ENCODE measurements at places on chromosomes 2 and 18.

DNA sequence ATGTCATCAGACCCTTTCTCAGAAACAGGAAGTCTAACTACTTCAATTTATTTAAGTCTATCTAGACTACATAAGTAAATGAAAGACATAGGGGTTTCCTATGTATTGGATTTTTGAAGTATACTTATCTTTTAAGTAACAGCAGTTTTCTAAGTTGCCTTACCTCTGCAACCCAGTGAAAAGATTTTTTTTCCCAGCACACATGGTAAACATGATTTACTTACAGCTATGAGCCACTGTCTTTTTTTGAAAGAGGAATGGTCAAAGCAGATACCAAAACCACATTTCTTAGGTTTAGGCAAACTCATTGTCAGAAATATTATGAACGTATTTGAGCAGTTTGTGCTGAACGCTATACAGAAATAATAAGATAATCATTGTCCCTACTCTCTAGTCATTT is 78.7 kb upstream of the OTX1 start:
- no peak for DNase-seq

- no peak for DNase-seq
These were observed 3.0 kb upstream of the GAREM2 start for GRCh38 chr2:26169681-26170414.

GRCh38 chr2:224069172-224069571 is 30.1 kb upstream of the SERPINE2 start:
- no peak for DNase-seq

DNA sequence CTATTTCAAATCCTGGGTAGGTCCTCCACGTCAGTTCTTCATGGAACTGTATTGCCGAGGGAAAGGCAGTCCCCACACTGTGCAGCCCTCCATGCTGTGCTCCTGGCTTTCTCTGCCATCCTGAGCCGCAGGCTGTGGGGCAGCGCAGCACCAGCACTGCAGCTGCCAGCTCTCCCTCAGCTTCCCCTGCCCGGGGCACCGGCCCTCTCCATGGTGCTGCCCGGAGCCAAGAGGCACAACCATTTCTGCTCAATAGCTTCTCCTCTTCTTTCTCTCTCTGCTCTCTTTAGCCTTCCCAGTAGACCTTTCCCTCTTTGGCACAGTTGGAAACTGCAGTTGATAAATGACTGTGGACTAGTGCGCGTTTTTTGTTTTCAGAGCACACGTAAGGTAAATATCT is 12.1 kb downstream of the ANKRD23 start:
- DNase-seq: no peak

DNA sequence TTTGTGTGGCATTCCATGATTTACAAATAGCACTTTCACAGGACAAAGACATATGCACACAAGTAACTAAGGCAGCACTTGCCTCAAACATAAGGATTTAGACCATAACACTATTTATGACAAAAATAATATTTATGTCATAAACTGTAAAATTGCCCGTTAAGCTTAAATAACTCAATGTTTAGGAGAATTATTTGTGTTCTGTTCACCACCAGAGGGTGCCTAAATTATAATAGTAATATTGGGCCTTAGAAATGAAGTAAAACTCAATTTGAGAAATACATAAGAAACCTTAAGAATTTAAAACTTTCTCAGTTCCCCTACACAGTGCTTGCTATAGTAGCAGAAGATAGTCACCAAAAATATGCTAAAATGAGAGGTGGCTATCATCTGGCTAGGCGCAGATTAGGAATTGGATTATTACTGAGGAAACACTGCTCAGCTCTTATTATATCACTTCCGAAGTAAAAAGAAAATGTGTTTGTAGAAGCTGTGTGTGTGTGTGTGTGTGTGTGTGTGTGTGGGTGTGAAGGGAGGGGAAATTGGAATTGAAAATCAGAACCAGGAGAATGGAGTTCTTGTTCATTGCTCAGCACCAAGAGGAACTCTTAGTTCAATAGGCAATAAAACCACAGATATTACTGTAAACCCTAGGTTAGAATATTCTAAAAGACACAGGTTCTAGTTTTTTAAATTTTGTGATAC is 4.9 kb upstream of the CHN1 start:
- no peak for DNase-seq

DNA sequence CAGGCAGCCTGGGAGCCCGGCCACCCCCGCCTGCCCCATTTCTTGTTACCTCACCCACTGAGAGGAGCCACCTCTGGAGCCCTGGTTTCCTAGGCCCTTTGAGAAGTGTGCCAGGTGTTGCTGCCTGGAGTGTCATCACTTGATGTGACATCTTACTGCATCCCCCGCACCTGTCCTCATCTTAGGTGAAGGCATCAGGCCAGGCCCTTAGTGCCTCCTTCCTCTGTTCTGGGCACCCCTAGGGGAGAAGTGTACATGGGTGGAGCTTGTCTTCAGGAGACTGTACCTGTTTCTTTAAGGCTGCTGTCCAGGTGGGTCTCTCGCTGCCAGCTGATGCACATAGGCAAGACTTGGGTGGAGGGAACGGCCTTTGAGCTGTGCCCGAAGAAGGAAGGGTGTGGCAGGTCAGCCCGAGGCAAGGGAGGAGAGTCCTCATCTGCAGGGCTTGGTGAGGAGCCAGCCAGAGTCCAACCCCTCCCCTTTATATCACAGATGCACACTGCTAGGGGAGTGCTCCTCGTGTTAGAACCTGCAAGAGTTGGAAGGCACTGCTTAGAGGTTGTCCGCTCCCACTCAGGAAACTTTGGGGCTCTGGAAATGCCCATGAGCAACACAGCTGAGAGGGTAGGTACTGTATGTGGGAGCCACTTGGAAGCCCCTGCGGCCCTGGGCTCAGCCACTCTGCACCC is 45.9 kb downstream of the NCK2 start:
- DNase-seq: no peak

Measured in SJCRH30 (cell line).